NB4 (cell line): ENCODE measurements at places on chromosomes 3 and 15.

GRCh38 chr3:94234177-94234788 lies 171.4 kb downstream of the NSUN3 start:
- peak; percentile 52 for DNase-seq

GRCh38 chr3:115693868-115694267 lies 70.6 kb downstream of the GAP43 start:
- DNase-seq: no peak

DNA sequence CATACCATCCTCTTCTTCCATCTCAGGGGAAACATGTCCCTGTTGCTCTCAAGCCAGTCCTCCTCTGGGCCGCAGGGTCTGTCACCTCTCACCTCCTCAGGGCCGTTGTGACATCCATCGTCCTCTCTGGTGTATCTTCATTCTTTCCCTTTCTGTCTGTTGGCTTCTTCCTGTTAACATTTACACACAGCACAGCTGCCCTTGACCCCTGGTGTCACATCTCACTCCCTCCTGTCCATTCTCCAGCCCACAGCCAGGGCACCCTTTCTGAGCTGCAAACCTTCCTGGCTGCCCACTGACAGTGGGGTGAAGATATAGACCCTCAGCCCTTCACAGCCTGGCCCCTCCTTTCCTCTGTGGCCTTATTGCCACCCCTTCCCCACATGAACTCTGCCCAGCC lies 79.6 kb upstream of the ADAMTSL3 start:
- no peak for DNase-seq

DNA sequence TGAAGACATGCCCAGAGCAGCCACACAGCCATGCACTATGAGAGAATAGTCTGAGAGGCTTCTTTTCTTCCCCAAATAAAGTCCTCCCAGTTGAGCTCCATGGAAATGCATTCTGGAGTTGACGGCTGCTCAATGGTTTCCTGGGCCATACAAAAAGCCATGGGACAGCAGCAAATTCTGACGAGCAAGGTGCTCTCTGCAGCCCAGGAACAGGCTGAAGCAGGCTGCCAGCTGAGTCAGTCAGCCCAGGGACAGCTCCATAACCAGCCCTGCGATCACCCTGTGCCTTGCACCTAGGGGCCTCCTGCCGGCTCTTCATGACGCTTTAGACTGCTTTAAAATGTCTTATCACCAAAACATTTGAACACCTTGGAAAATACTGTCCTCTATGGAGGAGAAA lies 256.3 kb upstream of the CHRNA7 start:
- no peak for DNase-seq

DNA sequence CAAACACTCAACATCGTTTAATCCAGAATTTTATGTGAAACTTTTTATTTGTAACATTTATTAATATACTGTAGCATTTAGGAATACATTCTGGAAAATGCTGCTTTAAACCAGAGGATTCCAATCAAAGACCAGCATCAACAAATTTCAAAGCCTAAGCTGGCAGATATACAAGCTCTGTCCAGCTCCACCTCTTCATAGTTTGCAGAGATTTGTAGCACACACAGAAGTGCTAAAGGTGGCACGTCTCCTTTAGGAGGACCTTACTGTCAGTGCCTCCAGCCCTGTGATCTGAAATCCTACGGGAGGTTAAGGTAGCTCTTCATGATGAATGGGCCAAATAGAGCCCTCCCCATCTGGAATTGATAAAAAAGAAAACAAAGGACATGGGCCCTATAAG lies 329.7 kb upstream of the NECTIN3 start:
- DNase-seq: no peak

GRCh38 chr3:157857440-157857839 lies 248.8 kb downstream of the SHOX2 start:
- no peak for DNase-seq

DNA sequence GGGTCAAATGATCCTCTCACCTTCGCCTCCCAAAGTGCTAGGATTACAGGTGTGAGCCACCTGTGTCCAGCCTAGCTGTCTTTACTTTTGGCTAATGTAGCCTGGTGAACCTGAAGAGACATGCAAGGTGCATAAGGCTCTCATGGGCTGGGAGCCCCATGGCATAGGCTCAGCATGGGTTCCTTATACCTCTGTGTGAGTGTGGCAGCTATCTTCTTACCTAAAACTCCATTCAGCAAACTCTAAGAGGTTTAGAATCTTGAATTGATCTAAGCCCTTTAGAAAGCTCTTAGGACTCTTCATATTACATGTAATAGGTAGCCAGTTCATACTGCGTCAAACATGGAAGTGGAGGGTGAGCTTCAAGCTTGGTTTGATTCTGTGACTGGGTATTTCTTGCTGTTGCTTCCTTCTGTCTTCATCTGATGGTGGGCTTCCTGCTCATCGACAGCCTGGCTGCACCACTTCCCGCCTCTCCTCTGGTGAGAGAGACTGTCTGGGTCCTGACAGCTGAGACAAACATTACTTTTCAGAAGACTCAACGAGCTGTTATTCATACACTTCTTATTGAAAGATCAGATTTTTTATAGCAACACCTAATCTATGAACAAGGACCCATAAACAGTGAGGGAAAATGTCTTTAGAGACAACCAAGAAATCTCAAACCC lies 19.2 kb upstream of the TKT start:
- no peak for DNase-seq

DNA sequence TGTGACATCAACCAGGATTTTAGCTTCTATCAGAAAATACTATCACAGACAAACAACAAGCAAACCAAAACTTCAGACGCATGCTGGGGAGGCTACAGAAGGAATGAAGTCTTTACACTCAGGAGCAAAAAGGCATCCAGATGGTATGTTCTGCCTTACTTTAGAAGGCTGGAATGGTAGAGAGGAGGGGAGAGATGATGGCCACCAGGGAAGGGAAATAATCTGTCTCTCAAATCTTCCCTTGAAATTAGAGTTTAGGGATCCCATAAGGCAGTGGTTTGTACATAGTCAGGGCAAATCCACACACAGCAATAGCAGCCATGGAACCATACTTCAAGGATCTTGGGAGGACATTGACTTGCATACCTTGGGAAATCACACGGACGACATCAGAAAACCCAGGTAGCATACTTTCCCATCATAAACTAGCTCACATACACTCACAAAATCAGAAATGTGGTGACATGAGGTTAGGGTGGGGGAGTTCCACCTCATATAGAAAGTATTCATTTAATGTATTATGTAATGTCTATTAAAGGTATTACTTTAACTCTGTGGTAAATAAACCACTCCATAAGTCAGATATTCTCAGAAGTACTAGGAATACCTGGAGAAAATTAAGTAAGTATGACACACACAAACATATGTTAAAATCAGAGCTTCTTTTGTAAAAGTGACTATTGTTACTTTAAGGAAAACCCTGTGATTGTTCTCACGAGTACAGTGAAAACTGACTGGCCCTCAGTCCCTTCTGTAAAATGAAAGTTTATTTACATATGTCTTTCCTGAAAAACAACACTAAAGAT lies 9.4 kb downstream of the BTLA start:
- no peak for DNase-seq

DNA sequence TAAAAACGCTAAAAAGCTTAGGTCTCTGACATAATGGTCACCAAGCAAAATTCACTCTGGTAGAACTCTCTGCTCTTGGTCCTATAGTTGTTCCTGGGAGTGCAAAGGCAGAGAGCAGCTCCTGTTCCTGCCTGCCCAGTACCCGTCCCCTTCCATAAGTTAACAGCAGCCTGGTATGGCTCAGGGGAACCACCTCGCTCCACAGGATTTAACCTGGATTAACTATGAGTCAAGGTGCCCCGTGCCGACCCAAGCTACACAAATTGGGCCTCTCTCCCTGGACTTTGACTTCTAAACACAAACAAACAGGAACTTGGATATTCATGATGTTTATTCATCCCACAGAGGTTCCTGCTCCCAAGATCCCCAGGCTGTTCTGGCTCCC lies 32.1 kb downstream of the SCAP start:
- DNase-seq: no peak

DNA sequence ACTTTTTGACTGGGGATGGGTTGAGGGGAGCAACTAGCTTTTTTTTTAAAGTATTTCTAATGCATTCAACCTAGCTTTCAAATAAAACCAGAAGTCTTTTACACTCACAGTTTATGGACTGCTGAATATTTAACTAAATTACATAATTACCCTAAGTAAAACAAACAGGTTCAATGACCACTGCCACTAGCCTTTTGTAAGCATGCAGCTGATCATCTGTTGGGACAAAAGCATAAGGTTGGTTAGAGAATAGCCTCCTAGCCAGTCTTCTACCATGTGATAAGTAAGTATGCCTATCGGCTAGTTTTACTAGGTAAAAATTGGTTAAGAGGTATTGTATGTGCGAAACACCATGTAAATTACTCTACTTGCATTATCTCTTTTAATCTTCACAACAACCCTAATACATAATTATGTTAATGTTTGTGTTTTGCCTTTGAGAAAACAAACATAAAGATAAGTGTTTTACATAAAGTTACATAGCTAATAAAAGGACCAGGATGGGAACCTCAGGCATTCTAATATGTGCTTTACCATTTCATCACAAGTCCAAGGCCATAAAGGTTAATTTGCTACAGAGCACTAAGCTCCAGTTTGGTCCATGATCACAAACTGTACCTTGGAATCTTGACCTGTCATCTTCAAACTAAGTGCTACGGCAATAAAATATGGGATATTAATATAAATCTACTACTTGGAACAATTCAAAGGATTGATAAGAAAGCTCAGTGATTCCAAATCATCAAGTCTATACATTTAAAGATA lies 13.2 kb downstream of the PFN2 start:
- DNase-seq: no peak

GRCh38 chr3:52044869-52045619 lies 11.3 kb downstream of the DUSP7 start:
- peak; percentile 43 for DNase-seq

GRCh38 chr15:68106656-68107055 lies 52.5 kb downstream of the PIAS1 start:
- no peak for DNase-seq

DNA sequence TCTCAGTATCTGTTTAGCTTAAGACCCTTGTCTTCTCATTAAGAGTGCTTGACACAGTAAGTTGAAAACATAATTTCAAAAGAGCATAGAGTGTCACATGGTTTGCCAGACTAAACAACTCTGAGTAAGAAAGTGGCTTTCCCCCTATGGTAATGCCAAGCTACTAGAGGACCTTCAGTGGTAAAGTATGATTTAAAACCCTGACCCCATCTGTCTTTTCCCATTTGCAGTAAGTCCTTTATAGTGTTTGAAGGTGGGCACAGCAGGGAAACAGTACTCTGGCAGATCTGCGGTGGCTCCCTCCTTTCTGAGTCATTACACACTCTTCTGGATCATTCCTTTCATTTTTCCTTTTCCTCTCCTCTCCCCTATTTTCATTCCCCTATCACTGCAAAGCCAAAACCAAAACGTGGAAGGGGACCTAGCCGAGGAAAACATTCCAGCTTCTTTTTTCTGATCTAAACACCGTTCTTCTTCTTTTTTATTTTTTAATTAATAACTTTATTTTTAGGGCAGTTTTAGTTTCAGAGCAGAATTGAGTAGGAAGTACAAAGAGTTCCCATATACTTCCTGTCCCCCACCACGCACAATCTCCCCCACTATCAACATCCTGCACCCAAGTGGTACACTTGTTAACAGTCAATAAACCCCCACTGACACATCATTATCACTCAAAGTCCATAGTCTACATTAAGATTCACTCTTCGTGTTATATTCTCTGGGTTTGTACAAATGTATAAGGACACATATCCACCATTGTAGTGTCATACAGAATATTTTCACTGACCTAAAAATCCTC lies 74.7 kb downstream of the PPARG start:
- no peak for DNase-seq

DNA sequence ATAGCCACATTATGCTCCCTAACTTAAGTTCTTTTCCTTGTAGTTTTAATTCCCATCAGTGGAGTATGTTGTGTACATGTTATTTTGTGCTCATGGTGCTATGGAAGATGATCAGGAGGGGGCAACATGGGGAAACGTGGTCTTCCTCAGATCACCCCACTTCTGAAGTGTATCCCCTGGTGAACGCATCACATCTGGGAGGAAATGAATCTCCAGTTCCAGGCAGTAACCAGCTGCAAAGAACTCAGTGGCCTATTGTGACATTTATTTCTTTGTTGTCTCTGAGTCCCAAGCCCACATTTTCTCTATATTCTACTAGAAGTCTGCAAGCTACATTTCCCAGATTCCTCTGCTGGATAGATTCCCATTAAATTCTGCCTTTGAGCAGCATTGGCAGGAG lies 217.0 kb downstream of the SATB1 start:
- DNase-seq: peak; percentile 39

GRCh38 chr3:136078421-136079364 lies 113.2 kb downstream of the PPP2R3A start:
- DNase-seq: peak; percentile 46

GRCh38 chr3:138210528-138210927 lies 23.4 kb downstream of the ARMC8 start:
- no peak for DNase-seq

DNA sequence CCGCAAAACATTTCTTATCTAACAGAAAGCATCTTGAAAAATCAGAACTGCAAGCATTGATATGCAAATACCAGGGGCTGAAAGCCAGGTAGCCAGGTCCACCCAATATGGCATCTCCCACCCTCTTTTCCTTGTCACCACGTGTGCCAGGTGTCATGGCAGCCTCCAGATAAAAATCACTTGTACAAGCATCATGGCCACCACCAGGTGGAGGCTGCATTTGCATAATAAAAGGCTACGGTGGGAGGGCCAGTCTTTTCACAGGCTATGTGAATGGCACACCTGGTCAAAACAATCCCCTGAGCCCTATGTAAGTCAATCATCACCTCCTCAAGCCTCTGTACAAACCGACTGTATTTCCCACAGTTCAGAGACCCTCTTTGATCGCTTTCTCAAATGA lies 1233.1 kb upstream of the ALCAM start:
- DNase-seq: no peak

- DNase-seq: peak; percentile 6
Measured at GRCh38 chr15:27527490-27528067, 556.6 kb downstream of the GABRG3 start.

GRCh38 chr3:197718891-197719290 lies 17.8 kb downstream of the RUBCN start:
- no peak for DNase-seq

DNA sequence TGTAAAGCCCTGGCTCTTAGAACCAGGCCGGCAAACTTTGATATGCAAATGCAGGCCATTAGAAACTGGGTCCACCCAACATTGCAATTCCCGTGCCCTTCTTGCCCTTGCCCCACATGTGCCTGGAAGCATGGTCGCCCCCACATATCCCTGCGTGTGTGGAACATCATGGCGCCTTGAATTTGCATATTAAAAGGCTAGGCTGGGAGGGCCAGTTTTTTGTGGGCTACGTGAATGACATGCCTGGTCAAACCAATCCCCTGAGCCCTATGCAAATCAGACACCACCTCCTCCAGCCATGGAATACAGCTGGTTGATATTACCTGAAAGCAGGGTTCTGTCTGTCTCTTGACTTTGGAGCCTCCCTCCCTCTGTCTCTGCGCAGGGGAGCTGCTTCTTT lies 58.7 kb upstream of the ARHGEF26 start:
- no peak for DNase-seq
